ENCODE measurements at places on chromosomes 3 and 15.

- no peak for DNase-seq
These were observed 31.5 kb upstream of the TFDP2 start for GRCh38 chr3:142180761-142181362.

GRCh38 chr3:113601240-113601639 lies 68.9 kb downstream of the SIDT1 start:
- DNase-seq: no peak

- DNase-seq: no peak
These were observed 128.4 kb upstream of the TMC3 start for GRCh38 chr15:81502439-81502838.

DNA sequence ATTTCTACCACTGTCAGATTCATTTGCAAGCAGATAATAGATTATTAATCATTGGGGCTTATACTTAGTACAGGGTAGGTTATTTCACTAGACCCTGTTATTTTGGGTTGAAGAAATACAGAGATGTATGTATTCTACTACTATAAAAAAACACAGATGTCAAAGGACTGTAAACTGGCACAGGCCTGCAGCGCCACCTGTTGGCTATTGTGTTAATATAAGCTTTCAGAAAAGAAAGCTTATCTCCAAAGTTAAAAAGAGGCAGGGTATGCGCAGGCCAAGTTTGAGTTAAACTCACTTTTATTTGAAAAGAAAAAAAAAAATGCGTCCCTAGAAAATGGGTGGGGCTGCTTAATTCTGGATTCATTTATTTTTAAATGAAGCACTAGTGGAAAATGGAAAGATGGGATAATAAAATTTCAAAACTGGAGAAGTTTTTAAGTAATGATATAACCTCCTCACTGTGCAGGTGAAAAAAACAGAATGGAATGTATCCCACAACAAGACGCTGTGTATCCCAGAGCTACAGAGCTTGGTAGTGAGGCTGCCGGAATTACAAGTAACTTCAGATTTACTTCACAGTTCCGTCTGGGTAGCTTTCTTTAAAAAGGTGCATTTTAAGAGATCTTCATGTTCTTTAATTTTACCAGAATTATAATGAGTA lies 407.2 kb upstream of the TGFBR2 start:
- DNase-seq: no peak

GRCh38 chr3:33424606-33425452 lies 15.4 kb downstream of the UBP1 start:
- no peak for DNase-seq

- DNase-seq: no peak
These were observed 110.6 kb downstream of the ETFA start for GRCh38 chr15:76200641-76201105.

GRCh38 chr3:188727052-188727451 lies 444.7 kb upstream of the TPRG1 start:
- no peak for DNase-seq

DNA sequence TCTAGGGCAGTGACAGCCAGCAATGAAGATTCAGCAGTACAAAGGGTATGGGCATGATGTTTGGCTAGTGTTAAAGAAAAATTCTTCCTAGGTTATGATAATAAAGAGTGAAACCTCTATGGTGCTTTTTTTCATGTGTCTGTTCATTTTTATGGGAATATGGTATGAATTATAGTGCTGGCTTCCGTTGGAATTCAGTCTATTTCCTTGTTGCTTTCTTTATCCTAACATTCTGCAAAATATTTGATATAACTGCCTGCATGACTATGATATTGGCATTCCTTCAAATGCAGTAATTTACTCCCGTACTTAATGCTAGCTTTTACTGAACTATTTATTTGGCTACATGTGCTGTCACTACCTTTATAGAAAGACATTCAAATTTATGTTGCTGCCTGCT lies 57.6 kb upstream of the ATP11B start:
- no peak for DNase-seq

GRCh38 chr15:73571346-73571745 lies 61.8 kb downstream of the NPTN start:
- no peak for DNase-seq

GRCh38 chr3:72128921-72129320 lies 344.0 kb upstream of the PROK2 start:
- DNase-seq: no peak

- DNase-seq: no peak
These were observed 120.3 kb downstream of the ASB7 start for GRCh38 chr15:100722551-100723314.

DNA sequence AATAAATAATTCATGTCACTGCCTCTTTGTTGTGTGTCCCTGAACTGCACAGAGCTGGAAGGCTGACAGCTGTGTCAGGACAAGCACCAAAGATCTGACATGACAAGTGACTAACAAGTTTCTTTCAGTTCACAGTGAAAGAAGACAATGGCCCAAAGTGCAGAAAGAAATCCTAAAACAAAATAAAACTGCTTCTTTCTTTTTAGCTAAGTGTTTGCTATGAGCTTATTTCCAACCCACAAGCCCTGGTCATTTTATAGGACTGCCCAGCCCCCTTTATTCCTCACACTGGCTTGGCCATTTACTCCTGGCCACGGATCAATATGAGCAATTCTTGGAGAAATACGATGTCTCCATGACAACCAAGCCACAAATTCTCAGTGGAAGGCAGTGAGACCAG lies 238.5 kb downstream of the WDR72 start:
- DNase-seq: no peak

GRCh38 chr3:169147238-169148008 lies 516.1 kb downstream of the MECOM start:
- no peak for DNase-seq

DNA sequence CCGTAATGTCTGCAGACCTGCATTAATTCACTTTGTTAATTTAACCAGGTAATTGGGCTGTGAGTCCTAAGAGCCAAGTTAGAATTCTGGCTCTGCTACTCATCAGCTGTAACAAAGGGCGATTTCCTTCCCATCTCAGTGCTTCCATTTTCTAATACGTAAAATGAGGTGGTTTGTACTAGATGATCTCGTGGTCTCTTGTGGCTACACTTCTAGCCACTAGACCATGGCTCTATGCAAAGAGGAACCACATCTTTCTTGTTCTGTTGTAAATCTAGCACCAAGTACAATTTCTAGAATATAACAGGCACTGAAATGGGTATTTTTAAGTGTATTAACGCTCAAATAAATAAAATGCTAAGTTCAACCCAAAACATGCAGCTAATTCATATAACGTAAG lies 174.4 kb upstream of the THBS1 start:
- DNase-seq: no peak

DNA sequence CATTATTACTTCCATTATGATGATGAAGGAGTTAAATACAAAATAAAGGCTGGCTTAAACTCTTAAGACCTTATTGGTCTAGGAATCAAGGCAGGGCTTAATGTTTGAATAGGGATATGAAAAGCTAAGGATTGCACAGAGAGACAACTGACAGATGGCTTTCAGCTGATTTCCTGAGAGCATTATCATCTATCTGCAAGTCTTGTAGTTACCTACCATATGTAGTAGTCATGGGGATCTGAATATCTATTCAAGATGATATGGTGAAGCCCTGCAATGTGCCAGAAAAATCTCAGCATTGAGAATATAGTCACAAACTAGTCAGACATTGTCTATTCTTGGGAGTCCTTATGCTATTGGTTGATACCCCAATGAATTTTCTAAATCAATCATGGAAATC lies 47.5 kb upstream of the CHMP2B start:
- DNase-seq: no peak

DNA sequence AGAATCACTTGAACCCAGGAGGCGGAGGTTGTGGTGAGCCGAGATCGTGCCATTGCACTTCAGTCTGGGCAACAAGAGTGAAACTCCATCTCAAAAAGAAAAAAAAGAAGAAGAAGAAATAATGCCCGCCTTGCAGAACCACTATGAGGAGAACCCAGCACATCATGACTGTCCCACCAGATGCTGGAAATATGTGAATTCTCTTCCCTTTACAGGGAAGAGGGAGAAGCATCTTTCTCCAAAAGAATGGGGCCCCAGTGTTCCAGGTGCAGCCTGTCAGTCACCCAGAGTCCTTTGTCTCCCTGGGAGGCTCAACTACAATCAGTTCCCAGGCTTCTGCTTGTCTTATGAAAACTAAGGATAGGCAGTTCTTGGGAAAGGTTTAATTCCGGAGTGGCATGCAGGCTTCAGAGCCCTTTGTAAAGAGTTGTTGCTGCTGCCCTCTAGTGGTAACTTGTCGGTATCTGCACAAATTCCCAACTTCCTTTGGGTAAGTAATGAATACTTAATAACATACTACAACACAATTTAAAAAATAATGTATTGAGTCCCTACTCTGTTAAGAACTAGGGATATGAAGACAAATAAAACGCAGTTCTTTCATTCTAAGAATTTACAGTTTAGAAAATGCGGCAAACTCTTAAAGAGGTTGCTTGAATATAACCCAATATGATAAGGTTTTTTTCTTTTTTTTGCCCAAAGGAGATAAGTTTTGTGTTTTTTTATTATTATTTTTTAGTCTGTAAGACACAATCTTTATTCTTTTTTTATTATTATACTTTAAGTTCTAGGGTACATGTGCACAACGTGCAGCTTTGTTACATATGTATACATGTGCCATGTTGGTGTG lies 18.6 kb upstream of the TICRR start:
- DNase-seq: peak; percentile 60

DNA sequence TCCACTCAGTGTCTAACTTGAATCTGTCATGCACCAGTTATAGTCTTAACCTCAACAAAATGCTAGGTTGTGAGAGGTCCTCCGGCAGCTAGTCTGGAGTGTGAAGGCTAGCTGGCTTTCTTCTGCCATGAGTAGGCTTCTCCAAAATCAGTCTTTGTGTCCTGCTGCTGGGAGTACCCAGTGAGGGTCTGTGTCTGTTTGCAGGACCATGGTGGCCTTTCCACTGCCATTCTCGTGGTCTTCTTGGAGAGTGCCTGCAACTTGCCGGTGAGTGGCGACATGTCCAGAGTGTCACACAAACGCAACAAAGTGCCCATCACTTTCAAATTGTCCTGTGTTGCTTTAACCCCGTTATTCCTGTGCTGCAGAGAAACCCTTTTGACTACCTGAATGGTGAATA lies 34.0 kb downstream of the ESYT3 start:
- DNase-seq: no peak

GRCh38 chr3:151035072-151035471 lies 50.4 kb upstream of the MED12L start:
- no peak for DNase-seq

GRCh38 chr3:169668072-169668956 lies 4.8 kb upstream of the MECOM start:
- DNase-seq: no peak

GRCh38 chr3:48157950-48158376 lies 30.3 kb downstream of the CDC25A start:
- no peak for DNase-seq

- no peak for DNase-seq
These were observed 618.8 kb upstream of the CCDC54 start for GRCh38 chr3:106758459-106758858.

DNA sequence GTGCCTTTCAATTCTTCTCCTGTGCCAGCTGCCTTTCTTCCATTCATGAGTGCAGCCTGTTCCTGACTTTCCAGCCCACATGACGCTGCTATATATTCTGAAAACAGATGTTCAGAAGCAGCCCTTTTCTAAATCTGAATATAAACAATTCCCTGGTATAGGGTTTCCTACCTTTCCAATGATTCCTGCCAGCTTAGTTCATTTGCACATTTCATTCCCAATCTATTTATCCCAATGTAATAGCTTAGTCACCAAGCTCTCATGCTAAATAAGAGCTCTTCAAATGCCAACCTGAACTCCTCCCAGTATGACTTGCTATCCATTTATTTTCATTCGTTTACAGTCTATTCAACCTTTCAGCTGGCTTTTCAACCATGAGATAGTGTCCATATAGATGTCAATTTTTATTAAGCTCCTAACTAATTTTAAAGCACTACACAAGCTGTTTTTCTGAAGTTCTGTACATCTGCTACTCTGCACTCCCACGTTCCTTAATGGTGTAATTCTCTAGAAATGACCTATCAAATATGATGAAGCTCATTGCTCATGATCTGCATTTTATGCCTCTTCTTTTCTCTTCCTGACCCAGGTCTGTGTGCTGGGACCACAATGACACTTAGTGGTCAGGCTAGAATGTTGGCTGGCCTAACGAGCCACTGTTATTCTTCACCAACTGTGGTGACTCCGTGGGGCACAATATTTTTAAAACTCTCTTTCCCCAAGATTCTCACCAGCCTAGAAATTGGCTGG lies 605.0 kb upstream of the TBL1XR1 start:
- no peak for DNase-seq

DNA sequence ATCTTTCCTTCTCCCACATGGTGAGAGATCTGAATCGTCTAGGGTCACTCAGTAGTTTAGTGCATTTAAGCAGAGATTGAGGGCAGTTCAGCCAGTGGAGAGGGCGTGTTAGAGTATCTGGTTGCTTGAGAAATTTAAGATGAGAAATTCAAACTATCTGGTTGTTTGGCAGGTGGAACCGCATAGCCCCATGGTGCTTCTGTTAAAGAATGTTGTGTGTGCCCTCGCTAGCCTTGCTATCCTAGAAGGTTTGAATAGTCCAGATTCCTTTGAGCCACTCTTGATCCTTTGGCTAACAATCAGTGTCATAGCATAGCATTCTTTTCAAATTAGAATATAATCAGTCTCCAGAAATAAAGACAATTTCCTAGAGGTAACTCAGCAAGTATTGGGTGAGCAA lies 32.1 kb downstream of the ABHD17C start:
- DNase-seq: no peak

DNA sequence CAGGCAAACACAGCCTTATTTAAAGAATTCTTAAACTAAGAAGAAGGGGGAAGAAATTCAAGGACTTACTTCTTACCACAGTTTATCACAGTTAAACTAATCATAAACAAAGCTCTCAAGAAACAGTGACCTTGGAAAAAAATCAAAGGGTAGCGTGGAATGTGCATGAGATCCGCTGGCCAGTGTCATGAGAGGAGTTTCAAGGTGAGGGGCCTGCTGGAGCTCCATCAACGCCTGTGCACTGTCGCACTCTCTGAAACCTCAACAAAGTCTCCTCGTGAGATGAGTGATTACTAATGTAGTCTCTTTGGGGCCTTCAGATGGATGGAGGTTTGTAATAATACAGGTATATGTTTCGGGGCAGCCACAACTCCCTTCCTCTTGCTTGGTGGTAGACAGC lies 28.4 kb upstream of the PRICKLE2 start:
- DNase-seq: no peak

- no peak for DNase-seq
These were observed 26.7 kb upstream of the PIK3R4 start for GRCh38 chr3:130773366-130773765.

DNA sequence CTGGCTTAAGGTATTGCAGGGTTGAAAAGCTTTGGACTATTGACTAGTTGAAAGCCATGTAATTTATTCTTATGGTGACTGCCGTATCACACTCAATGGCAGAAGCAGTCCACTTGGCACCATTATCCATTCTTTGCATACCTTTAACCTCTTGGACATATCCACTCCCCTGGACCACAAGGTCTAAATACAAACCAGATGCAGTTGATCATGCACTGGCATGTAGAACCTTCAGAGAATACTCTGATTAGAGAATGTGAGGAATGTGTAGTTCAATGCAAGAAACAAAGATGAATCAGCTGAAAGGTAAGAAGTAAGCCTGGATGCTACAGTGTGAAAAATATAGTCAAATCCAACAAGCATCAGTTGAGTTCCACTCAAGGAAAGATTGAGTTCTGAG lies 93.1 kb downstream of the FRMD5 start:
- no peak for DNase-seq

GRCh38 chr3:44232407-44232806 lies 9.3 kb upstream of the TOPAZ1 start:
- no peak for DNase-seq

- no peak for DNase-seq
These were observed 106.2 kb upstream of the CHMP2B start for GRCh38 chr3:87120881-87121280.
